Subcutaneous adipose tissue (tissue), 4 donors: ENCODE measurements at places on chromosomes 7 and 10. TPM values are rescaled to one million over a fixed set of nuclear protein-coding genes. Genes with fewer than 3 reads are reported as not detected.

The NRG3 gene
- 2.4 TPM for total RNA-seq

The PRKG1 gene
- 17.2 TPM for total RNA-seq

The PIP gene
- not detected for total RNA-seq

The LIPK gene
- total RNA-seq: not detected

The ZNF736 gene
- 21.1 TPM for total RNA-seq
